CD8-positive, alpha-beta T cell (primary cell): ENCODE measurements at places on chromosomes 2 and 18.

- no peak for DNase-seq
Observed at GRCh38 chr2:229943770-229944449, 21.6 kb downstream of the FBXO36 start.

DNA sequence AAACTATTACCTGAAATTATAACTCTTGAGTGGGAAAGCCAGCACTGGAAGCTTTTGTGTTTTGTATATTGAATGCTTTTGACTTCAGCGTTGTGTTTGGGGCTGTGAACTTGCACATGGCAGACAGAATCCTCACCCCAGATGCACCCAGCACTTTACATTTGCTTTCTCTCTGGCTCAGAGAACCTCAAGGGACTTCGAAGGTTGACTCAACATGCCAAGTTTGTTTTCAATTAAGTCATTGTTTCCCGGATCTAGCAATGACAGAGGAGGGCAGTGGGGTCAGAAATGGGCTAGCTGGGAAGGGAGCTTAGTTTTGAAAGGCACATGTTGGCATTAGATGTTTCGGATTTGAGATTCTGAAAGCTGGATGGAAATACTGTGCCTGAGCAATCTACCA lies 22.4 kb downstream of the TET3 start:
- no peak for DNase-seq

- DNase-seq, result no peak
Observed at GRCh38 chr2:238942080-238942725, 94.3 kb downstream of the TWIST2 start.

DNA sequence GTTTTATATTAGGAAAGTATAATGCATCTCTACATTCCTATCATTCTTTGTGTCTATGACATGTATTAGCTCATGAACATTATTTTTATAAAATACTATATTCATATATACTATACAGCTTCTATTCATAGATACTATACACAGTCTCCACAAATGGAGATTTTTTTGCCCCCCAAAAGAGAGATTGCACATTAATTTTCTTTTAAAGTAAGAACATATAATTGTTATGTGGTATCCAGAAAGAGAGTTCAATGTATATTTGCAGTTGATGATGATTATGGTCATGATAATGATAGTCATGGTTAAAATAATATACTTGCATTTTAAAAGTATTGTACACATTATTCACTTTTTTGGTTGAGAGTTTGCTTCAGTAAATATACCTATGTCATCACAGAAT lies 445.3 kb downstream of the DSC3 start:
- no peak for DNase-seq

GRCh38 chr2:240886678-240887609 lies 9.0 kb downstream of the MAB21L4 start:
- no peak for DNase-seq

DNA sequence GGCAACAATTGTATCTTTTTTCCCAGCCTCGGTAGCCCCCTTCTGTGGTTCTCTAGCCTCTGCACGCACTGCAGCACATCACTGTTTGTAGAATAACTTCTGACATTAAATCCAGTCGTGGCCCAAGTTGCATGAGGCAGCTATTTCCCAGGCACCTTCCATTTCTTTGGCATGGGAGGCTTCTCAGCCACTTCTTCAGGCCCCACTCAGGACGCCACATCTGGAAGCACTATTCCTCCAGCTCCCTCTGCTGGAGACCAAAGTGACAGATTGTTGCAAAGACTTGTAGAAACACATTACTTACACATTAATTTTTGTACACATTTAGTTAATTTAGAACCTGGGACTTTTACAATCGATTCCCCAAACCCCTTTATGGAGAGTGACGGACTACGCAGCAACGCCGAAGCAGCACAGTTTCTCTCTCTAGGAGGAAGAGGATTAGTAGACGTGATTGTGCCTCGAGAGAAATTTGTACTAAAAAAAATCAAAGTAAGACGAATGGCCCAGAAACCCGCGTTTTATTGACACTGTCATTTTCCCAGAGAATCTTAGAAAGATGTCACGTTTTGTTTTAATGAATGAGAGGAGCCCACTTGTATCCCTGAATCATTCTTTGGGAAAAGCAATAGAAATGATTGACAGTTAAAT lies 57.8 kb upstream of the RGPD5 start:
- DNase-seq, result peak; percentile 20

GRCh38 chr2:198296665-198297308 lies 492.4 kb downstream of the PLCL1 start:
- peak; percentile 60 for DNase-seq

DNA sequence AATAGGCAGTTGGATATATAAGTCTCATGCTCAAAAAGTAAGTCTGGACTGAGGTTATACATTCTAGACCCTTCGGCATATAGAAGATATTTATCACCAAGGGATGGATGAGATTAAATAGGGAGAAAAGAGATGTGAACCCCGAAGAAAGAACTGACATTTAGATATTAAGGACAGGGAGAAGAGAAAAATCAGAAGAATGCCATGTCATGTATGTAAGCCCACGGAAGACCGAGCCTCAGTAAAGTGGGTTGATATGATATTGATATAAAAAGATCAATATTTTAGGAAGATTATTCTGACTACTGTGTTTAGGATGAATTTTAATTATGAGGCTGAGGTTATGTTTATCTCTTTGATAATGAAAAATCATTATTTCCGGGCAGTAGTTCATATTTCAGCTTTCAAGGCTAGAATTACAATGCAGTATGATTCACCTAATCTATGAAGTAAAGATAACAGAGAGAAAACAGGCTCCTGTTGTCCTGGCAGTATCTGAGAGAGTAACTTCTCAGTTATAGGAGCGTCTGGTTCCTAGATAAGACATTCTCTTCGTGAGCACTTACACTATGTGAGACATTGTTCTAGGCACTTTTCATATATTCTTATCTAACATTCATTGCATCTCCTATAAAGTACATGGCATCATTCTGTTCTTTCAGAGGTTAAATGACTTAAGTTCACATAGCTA lies 83.0 kb downstream of the UBR3 start:
- no peak for DNase-seq

DNA sequence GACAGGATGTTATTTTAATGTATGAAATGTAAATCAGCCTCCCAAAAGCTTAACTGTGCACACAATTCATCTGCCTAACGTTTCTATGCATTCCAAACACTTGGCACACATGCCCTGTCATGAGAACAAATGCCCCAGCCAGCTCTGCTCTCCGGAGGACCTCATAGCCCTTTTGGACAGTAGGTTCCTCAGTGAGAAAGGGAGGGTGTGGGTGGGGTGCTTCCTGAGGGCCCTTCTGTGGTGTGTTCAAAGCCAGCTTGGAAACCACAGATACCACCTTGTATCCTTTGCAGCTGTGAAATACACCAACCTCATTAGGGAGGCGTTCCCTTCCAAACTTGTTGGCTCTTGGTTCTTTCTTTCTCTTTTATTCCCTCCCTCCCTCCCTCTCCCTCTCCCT lies 102.2 kb upstream of the ASB18 start:
- peak; percentile 33 for DNase-seq

DNA sequence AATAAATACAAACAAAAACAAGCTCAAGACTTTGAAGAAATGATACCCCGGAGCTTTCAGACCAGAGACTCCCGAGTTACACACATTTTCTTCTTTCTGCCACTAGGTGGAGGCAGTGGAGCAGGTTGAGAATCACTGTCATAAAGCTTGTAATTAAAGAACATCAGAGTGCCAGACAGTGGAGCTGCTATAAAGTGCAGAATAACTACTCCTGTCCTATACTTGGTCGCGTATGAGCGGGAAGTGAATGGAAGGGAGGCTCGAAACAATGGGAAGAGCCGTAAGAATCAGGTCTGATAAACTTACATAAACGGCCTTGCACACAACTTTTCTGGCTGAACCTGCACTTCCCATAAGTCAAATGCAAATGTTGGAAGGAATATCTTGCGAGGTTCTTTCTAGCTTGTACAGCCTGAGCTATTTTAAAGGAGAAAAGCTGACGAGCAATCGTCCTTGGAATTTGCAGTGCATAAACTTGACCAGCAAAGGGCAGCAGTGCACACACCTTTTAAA lies 189.0 kb downstream of the RPIA start:
- DNase-seq, result no peak

DNA sequence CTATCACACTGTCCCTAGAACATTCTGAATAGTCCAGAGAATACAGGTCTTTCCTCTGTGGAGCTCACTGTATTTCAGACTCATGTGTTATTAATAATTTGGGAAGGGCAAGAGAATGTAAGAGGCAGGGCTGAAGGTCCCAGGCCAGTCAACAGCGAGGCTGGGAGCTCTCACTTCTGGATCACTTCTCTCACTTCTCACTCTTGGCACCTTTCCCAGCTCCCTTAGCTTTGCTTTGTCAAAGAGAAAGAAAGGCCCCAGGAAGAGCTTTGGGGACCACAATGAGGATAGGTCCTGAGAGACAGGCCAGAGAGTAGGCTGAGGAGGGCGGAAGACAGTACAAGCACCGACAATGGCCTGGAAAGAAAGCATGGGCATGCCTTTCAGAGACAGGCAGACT lies 11.2 kb downstream of the EFR3B start:
- no peak for DNase-seq

DNA sequence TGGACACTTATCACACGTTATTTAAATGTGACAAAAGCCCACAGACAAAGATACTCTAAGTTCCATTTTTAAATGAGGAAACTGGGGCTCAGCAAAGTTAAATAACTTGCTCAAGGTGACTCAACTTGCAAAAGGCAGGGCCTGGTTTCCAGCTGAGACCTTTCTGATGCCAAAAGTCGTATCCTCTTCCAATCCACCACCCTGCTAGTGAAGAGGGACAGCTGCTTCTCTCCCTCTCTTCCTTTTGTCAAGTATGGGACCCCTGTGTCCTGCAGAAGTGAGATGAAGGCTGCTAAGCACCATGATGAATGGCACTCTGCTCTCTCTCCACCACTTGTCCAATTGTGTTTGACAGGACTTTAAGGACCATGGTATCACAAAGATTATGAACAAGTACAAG lies 140.9 kb downstream of the DYM start:
- DNase-seq, result no peak

GRCh38 chr2:170335351-170335750 lies 157.4 kb downstream of the MYO3B start:
- DNase-seq, result no peak

- DNase-seq, result no peak
Observed at GRCh38 chr2:42195559-42195958, 26.4 kb downstream of the EML4 start.

GRCh38 chr2:118291251-118291880 lies 203.1 kb downstream of the INSIG2 start:
- DNase-seq, result no peak

DNA sequence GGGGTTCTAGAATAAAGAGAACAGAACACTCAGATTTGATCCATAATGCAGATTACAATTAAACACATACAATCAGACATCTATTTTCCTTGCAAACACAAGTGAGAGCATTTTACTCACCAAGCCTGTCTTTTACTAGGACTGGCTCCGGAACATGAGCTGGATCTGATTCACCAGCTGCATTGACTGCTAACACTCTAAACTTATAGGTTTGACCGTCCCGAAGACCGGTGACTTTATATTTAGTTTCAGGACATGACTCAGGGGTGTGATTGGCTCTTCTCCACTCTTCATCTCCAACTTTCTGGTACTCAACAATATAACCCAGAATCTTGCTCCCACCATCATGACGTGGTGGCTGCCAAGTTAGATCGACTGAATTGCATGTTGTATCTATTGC lies 112.4 kb downstream of the PLEKHA3 start:
- DNase-seq, result no peak

- no peak for DNase-seq
Observed at GRCh38 chr2:237724811-237725478, 73.6 kb upstream of the RBM44 start.

DNA sequence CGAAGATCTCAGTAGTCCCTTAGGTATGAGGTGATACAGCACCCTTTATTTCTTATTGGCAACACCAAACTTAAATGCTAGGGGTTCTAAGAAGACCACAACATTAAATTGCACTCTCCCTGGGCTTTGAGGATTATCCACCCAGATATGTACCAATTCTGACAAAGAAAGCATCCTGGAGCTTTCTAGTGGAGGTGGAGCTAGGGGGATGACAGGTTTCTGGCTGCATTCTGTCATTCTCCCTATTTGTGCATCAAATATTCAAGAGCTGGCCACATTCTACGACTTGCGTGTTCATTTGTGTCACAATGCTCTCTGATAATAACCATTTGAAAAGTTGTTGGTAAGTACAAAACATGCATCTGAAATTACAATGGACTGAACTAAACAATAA lies 111.1 kb downstream of the CDH2 start:
- no peak for DNase-seq

DNA sequence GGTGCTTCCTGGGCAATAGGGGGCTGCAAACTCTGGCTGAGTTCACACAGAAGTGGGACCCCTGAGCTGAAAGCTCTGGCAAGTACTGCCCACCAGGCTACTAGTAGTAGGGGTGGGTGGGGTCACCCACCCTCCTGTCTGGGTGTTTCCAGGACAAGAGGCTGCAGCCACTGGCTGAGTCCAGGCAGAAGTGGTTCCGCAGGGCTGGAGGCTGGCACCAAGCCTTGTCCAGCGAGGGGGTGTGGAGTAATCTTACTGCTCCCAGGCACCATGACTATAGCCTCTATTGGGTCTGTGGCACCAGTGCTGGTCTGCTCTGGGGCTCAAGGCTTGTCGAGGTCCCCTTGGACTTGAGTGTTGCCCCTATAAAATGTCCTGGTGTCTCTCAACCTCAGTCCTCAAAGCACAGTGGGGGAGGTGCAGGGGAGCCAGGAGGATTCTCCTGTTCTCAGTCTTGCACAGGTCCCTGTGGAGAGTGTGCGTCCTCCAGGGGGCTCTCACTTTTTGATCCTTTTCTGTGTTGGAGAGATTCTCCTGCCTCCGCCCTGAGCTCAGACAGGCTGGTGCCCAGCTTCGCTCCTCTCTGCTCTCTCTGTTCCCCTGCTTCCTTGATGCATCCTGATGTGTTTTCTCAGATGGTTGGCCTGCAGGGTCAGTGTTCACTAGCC lies 48.1 kb downstream of the NUP35 start:
- DNase-seq, result no peak

DNA sequence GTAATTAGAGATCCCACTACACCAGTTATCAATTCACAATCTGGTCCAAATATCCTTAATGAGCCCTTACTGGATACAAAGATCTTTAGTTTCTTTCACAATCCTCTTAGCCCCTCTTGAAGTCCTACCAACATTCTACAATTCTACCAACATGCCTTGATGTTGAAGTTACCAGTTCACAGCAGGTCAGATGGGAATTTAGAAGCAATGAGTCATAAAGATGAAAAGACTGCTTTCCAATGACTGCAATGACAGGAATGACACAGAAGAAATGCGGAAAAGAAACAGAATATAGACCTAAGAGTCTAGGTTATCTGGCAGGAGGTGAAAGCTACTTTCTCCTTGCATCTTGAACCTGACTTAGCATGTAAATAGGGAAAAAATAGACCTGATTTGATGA lies 24.5 kb downstream of the RTTN start:
- no peak for DNase-seq

- no peak for DNase-seq
Observed at GRCh38 chr2:99881901-99882591, 260.3 kb downstream of the AFF3 start.

- DNase-seq, result no peak
Observed at GRCh38 chr18:42980426-42980825, 135.1 kb downstream of the RIT2 start.

GRCh38 chr18:74114116-74114515 lies 33.5 kb downstream of the FBXO15 start:
- DNase-seq, result no peak

- DNase-seq, result no peak
Observed at GRCh38 chr2:18117592-18117991, 239.1 kb downstream of the KCNS3 start.
